ENCODE measurements at places on chromosomes 12 and 14. TPM values are rescaled to one million over a fixed set of nuclear protein-coding genes. Genes with fewer than 3 reads are reported as not detected.
A peak's percentile ranks its signal among the peaks of the same experiment; 100 is the strongest.

DNA sequence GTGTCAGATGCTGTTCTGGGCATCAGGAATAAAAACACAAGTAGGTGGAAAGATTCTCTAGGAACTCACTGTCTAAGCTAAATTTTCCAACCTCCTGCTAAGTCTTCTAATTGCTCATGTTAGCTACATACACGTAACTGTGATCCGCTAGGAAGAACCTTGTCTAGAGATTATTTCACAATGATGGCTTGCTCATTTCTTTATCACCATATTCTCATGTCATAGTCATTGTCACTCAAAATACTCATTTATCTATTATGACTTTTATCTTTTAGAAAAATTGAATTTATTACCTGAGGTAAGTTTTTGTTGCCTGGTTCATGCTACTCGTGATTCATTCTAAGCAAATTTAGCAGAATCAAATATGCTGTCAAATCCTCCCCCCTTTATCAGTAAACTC is 1402.4 kb upstream of the FLRT2 start:
- DNase-seq: no peak

LEMD3 gene
- 10.3 TPM for total RNA-seq

- no peak for DNase-seq
These were observed 5.5 kb upstream of the GPR19 start for GRCh38 chr12:12701457-12701856.

GRCh38 chr12:10721651-10722501 is 1.2 kb downstream of the YBX3 start:
- DNase-seq: peak; percentile 64

SETD1B gene
- 12.8 TPM for total RNA-seq

GRCh38 chr14:22884738-22885523 is 1.9 kb downstream of the REM2 start:
- DNase-seq: no peak

DDN gene
- not detected for total RNA-seq

PEBP1 gene
- 662 TPM for total RNA-seq
